Activated naive CD4-positive, alpha-beta T cell treated with anti-CD3 and anti-CD28 coated beads, Interleukin-2, amount 50 U/mL, for 72 hours (primary cell): ENCODE measurements at places on chromosomes 13 and 19. TPM values are rescaled to one million over a fixed set of nuclear protein-coding genes. Genes with fewer than 3 reads are reported as not detected.

- no peak for DNase-seq
These were observed 19.7 kb downstream of the NEK5 start for GRCh38 chr13:52109116-52109670.

DNA sequence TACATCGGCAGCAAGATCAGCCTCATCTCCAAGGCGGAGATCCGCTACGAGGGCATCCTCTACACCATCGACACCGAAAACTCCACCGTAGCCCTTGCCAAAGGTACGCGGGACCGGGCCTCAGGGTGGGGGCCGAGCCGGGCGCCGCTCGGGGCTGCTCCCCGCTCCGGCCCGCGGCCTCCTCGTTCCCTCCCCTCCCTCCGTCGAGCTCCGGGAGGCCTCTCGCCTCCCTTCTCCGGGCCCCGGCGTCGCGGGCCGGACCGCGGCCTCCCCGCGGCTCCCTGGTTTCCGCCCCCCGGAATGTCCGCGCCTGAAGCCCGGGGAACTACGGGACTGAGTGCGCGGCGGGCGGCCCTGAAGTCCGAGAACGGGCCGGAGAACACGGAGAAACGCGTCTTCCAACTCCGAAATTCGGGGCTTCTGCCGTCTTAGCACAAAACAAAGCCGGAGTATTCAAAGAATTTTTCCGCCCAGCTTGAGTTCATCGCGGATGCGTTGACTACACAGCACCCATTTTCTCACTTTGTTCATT is 423 bp downstream of the LSM14A start:
- DNase-seq: peak; percentile 46

DNA sequence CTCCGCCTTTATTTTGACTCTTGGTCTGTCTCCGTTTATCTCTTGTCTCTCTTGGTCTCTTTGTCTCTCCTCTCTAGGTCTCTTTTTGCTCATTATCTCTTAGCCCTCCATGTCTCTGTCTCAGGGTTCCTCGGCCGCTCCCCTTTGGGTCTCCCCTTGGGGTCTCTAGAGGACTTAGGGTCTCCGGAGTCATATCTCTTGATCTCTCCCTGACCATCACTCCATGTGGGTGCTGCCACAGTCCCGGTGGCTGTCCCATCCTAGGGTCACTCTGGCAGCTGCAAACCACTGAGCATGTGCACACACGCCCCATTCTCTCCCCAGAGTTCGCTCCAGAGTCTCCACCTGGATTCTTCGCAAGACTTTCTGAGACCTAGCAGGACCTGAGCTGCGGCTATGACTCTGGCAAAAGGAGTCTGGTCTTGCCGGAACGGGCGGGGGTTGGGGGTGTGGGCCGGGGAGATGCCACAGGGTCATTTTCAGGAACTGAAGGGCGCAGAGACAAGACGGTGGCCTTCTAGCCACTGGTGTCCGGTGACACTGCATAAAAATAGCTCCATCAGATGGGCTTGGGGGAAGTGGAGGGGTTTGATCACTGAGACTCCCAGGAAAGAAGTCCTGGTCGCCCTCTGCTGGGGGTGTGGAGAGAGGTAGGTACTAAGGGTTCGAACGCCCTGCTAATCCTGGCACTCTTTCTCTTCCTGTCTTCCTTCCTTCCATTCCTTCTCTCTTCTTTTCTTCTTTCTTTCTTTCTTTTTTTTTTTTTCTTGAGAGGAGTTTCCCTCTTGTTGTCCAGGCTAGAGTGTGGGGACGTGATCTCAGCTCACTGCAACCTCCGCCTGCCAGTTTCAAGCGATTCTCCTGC is 1.2 kb upstream of the KCNA7 start:
- DNase-seq: no peak

DNA sequence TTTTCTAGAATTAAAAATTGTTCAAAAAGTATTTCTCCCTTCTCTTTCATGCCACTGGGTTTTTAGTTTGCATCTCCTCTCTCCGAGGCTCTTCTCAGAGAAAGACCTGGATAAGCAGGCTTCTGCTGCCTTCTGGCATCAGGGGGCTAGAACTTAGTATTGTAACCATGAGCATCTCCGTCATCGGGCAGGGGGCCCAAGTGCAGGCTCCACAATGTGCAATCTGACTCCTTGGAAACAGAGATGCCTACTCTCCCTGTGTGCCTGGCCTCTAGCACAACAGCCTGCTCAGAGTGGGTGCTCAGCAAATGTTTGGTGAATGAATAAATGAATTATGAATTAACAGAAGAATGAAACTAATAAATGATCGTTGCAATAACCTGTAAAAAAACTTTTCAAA is 45.6 kb upstream of the MTIF3 start:
- no peak for DNase-seq

DNA sequence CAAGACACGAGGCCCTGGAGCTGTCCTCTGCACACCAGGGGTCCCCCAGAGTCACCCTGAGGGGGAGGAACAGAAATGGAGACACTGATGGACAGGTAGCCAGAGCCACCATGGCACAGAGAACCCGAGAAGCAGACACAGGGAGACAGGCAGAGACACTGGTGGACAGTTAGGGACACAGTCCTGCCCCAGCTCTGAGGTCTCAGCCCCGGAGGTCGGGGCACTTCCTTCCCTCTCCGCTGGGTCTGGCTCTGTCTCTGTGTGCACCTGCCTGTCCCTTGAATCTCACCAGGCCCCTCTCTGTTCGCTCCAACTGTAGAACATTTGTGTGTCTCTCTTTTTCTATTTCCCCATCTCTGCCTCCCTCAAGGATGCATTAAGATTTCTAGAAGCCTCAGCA is 4.6 kb downstream of the KLK14 start:
- no peak for DNase-seq

DNA sequence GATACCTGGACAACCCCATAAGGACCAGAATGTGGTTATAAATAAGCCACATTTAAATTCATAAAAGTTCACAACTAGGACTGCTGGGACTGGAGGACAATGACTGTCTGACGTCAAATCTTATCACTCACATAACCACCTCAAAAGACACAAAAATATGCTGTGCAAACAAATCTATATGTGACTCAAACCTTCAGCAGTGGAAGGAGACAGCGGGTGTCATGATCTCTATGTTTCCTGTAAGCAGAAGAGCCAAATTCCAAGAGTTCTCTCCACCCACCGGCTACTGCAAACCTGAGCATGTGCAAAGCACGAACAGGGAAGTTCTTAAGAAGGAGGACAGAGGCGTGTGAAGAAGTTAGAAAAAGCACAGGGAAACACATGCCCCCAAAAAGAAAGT is 113.2 kb downstream of the MYCBP2 start:
- no peak for DNase-seq

DNA sequence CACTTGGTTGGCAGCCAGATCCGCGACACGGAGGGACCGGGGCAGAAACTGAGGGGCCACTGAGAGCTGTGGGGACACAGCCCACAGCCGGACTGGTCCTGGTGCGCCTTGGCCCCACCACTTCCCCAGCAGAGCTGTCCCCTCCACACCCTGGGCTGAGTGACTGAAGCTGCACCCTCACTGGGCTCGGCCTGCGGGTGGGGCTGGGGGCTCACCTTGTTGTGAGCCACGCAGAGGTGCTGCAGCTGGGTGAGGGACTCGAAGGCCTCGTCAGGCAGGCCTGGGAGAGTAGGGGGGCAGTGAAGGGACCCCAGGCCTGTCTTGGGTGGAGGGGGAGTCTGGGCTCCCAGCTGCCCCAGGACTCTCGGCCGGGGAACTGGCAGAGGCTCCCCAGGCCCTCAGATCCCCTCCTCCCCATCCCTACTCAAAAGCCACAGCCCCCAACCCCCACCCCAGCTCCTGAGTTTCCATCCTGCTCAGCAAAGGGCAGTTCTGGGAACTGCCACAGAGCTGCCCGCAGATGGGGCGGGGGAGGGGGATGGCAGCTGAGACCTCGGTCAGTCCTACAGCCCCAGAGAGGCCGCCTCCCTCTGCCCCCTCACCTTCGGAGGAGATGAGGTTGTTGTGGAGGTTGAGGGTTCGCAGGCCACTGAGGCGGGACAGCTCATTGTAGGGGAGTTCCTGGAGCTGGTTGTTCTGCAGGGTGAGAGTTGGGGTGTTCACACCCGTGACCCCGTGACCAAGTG is 2.3 kb downstream of the PODNL1 start:
- DNase-seq: no peak

DNA sequence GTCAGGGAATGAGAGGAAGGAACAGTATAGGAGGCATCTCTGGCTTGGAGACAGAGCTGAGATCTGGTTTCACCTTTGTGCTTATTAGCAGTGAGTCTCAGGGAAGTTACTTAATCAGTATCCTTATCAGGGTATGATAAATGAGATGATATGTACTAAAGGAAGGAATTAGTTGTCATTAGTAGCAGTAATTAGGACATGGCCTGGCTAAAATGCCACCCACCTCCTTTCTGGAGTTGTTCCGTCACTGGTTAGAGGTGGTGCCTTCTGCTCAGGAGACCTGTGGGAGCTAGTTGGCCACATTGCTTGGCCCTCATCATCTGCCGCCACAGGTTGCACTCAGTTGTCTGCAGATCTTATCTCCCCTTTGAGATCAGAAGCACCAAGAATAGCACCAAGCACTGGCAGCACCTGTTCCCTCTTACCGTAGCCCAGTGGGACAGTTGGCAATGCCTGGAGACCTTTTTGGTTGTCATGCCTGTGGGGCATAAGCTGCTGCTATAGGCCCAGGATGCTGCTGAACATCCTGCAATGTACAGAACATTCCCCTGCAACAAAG is 4.7 kb downstream of the GPATCH1 start:
- no peak for DNase-seq

DNA sequence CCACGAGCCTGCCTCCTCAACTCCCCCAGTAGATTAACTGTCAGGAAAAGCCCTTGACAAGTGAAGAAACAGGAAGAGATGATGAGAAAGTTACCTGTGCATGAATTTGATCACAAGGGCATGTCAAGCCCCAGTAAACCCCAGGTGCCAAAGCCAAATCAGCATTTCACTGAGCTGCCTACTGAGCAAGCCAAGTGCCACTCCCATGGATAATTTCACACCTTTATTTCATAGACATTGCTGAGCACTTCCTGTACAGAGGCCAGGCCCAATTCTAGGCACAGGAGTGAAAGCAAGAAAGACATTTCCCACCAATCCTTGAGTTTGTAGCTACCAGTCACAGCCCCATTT is 2.4 kb downstream of the GADD45GIP1 start:
- no peak for DNase-seq

GRCh38 chr13:95195146-95195545 is 106.1 kb downstream of the ABCC4 start:
- no peak for DNase-seq

DNA sequence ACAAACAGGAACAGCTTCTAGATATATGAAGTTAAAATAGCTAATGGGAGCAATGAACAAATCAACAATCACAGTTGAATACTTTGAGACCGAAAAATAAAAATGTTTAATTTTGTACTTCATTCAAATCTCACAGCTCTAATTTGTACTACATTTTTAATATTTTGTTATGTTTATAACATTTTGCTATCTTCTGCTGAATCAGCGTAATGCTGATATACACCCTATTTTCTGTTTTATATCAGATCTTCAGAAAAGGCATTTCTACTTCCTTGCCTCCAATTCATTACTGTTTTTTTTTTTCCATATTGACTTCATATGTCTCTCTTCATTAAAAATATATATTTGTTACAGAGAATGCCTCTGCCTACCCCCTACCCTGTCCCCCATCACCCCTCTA is 27.9 kb upstream of the GPR183 start:
- no peak for DNase-seq

DNA sequence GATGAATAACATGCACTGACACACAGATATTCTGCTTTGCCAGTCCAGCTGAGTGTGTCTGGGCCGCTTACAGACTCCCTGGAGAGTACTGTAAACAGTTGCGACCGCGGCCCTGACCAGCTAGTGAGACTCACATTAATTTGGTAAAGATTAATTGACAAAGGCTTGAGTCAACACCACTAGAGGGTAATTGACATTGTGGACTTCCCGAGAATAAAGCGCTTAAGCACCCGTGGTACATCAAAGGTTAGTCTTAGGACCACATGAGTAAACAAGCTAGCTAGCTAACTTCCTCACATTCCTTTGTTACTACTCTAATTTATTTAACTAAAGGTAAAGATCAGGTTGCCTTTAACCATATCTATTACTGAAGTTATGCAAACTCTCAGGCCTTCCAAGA is 624.4 kb upstream of the ARGLU1 start:
- no peak for DNase-seq

DNA sequence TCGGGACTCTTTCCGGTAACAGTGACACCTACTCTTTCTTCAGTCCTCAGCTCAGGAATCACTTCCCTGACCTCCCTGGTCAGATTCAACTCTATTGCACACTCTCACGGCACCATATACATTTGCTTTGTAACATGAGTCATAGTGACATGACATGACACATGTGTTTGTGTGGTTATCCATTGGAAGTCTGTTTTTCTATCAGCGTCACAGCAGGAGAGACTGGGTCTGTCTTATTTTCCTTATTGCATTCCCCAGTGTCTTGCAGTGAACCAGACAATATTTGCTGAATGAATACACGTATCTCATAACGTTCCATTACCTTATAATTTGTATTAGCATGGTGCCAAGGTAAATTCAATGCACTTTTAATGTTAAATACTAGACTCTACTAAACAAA is 102.0 kb downstream of the DCLK1 start:
- DNase-seq: no peak

DNA sequence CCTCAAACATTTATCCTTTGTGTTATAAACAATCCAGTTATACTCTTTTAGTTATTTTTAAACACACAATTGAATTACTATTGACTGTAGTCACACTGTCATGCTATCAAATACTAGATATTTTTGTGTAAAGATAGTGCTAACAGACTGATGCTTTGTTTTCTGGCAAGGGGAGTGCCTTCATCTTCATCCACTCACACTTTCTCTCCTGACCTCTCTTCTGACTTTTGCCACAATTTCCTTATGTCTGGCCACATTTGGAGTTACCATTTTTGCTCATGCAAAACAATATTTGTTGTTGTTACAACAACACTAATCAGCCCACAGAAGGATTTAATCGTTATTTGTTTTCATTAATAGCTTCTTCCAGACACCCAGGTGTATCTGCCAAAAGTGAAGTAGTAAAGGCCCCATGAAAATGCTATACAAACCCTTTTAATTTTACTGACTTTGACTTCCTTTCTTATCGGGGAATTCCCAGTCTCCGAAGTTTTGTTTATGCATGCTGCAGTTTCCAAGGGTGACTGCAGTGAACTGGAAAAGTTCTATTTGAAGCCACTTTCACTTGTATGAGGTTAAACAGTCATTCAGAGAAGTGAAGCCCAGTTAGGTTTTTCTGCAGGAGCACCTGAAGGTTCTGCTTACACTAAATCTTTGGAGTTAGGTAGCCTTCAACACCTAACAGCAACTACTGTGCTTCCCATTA is 66.1 kb upstream of the FRY start:
- no peak for DNase-seq

DNA sequence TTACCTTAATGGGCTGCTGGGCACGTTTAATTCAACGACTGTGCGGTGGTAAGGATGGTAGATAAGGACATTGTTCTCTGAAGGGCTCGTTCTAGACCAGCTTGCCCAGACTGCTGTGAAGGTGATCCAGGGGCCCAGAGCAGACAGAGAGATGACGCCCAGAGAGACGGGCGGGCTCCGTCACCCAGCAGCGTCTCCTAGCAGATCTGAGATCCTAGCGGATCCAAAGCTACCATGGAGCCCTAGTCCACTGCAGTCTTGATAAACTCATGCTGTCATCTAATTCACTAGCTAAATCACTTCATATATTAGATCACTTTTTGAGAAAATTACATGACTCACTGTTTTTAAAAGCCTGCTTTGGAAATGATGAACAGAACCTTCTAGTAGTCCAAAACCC is 21.5 kb downstream of the COL4A2 start:
- no peak for DNase-seq

The EVI5L gene
- 7.8 TPM for total RNA-seq

The AP2S1 gene
- 114 TPM for total RNA-seq

The ZNF345 gene
- total RNA-seq: 5.7 TPM

The LILRB5 gene
- total RNA-seq: not detected

The ZNF69 gene
- 1.9 TPM for total RNA-seq

The TMEM86B gene
- 8.1 TPM for total RNA-seq

The FLT3 gene
- total RNA-seq: not detected

The CEACAM4 gene
- not detected for total RNA-seq
